ENCODE measurements at places on chromosomes 2 and 18.

GRCh38 chr2:169081551-169081950 lies 12.2 kb downstream of the DHRS9 start:
- DNase-seq, result no peak

- no peak for DNase-seq
Measured at GRCh38 chr2:127829845-127830246, 18.9 kb upstream of the WDR33 start.

DNA sequence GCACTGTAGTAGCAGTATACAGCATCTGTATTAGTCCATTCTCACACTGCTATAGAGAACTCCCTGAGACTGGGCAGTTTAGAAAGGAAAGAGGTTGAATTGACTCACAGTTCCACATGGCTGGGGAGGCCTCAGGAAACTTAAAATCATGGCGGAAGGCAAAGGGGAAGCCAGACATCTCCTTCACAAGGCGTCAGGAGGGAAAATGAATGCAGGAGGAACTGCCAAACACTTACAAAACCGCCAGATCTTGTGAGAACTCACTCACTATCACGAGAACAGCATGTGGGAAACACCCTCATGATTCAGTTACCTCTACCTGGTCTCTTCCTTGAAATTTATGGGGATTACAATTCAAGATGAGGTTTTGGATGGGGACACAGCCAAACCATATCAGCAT lies 25.4 kb downstream of the MAP4K4 start:
- no peak for DNase-seq

DNA sequence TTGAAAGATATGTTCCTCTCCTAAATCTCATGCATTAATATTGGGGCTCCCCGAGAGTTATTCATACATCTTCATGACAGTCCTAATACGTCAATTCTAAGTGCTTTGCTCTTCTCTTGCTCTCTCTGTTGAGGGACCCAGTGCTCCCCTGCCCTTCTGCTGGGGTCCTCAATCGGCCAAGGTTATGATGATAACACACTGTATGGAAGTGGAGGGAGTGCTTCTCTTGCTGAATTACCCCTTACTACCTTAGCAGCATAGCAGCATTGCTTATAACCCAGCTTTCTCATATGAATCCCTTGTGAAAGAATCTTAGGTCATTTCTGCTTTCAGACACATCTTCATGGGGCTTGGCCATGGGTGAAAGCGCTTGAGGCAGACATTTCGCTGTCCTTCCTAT lies 43.2 kb downstream of the ITPRID2 start:
- no peak for DNase-seq

DNA sequence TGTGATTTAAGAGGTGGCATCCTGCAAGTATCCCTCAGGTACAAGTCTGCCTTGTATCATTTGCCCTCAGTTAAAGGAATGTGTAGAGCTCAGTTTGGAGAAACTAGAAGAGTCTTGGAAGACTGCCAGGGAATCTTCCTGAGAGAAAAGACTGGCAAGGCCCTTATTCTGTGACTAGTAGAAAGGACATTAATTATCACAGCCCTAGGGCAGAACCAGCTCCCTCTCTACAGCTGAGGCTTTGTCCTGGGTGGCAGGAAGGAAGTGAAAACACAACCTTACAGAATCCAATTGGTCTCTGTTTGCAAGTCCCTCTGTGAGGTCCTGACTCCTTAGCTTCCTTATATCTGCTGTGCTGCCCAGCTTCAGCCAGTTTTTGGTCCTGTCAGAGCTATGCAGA lies 385.9 kb upstream of the CYRIA start:
- no peak for DNase-seq

DNA sequence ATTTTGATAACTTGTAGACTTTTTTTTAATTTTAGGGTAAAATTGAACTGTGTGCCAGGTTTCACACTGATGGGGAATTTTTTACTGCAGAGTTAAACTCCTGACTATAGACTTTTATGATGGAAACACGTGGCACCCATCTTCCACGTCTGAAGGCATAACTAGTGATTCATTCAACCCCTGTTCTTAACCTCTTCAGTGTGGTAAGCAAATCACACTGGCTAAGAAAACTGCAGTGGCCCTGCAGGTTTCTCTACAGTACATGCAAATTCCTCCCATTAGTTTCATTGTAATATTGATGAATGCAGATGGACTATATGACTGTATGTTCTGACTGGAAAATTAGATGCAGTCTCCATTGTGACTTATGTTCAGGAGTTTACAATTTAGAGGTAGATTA lies 47.2 kb downstream of the SMAD4 start:
- no peak for DNase-seq

DNA sequence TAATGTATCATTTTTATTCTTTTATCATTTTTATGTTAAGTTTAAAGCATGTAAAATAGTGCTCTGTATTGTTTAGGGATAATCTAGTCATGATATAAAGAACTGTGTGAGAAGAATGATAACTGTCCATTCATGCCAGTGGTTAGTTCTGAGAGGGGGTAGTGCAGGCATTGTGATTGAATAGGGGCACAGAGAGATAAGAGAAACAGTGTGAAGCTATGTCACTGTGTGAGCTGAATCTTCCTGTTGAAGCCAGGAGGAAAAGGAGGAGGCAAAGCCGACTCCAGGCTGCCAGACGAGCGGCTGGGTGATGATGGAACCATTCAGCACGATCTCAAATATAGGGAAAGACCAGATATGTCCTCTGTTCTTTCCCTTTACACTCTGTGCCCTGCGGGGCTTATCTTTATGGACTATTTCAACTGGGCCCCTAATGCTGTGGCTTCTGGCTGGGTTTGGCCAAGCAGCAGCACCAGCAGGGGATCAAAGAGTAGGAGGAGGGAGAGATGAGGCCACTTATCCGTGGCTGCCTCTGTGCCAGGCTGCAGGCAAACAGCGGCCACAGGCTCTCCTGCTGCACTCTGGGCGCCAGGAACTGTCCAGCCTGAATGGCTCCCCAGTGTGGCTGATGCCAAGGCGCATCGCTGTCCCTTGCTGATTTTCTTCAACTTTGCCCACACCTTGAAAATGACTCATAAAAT lies 128.0 kb downstream of the SPP2 start:
- no peak for DNase-seq

- DNase-seq, result no peak
Measured at GRCh38 chr2:48444404-48444803, 85.5 kb upstream of the STON1 start.

DNA sequence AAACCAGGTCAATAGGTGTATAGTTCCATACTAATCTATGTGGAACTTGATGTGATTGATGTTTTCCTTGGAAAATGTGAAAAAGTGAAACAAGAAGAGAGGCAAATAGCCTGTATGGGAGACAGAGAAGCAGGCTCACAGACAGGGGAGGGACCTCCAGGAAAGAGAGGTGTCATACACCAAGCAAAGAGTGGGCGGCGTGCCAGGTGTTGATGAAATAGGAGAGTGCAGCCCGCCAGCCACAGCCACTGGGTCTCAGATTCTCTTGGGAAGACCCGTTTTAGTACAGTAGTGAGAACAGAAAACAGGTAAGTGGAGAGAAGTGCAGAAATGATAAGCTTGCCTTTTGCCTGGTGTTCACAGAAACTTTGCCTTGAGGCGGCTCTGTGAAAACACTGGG lies 301.9 kb downstream of the ZNF407 start:
- DNase-seq, result no peak

- DNase-seq, result no peak
Measured at GRCh38 chr2:11622611-11623010, 47.4 kb downstream of the NTSR2 start.

GRCh38 chr2:196750291-196750923 lies 49.1 kb downstream of the GTF3C3 start:
- no peak for DNase-seq

- DNase-seq, result no peak
Measured at GRCh38 chr2:64035072-64035942, 16.1 kb upstream of the VPS54 start.

DNA sequence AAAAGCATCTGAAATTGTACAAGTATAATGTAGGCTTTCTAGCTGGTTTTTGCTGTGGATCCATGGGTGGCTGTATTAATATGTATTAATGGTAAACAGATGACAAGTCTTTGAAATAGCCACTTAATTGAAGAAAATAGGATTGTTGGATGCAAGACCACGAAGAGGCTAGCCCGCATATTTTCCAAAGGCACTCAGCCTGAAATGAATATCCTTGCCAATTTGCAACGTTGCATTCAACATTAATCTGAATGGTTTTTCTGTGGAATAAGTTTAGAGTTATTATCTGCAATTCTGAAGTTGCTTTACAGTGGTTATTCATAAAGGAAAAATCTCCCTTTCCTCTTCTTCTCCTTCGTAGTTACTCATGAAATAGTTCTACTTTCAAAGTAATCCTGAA lies 86.2 kb upstream of the SPATS2L start:
- no peak for DNase-seq
